ENCODE measurements at places on chromosomes 12 and 14.

- DNase-seq, result peak; percentile 74
Measured at GRCh38 chr12:188910-189621, 24.9 kb downstream of the SLC6A12 start.

DNA sequence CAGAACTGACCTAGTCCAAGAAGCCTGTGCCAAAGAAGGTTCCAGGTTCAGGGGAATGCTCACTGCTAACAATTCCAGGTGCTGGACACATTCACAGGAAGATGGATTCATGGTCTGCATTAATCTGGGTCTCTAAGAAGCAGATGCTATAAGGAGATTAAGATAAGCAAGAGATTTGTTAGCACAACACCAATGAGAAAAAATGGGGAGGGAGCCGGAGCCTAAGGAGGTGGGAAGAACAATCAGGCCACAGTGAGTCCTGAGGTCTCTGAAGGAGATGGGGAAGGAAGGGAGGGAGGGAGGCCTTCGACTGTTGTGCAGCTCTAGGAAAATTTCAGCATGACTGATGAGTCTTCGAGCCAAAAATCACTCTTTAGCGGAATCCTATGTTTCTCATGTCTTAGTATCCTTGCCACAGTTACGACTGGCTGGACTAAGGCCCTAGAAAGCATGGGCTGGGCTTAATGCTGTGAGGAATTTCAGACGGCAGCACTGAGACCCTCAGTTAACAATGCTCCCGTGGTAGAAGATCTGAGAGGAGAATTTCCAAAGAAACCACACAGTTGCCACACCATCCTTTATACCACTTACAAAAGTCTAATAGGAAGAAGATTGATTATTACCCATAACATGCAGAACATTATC lies 31.5 kb upstream of the PTGDR start:
- peak; percentile 91 for DNase-seq

DNA sequence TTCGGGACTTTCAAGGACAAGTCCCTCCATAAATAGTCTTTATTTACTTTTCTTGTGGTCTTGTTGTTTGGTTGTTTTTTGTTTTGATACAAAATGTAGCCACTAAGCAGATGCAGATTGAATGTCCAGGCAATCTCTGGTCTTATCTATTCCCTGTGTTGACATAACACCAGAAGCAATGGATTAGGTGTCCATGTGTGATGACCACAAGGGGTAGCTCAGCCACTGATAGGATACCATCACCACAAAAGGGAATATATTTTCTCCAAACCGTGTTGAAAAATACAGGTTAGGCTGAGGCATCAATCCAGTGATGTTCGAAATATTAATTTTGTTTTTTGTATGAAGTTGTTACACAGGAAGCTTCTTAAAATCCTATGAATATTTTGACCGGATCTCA lies 196.3 kb downstream of the EPS8 start:
- DNase-seq, result no peak

GRCh38 chr14:101821528-101821927 lies 60.0 kb downstream of the PPP2R5C start:
- DNase-seq, result no peak

DNA sequence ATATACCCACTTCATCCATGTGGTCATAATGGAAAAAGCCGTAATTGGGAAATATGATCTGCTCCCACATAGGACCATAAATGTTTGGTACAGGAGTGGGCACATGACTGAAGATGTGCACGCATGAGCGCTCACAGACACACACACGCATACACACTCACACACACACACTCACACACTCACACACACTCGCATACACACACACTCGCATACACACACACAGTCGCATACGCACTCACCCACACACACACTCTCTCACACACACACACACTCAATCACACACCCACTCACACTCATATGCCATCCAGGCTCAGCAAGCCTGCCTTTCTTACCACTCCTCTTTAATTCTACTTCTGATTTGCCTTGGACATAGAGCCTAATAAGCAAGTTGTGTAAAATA lies 45.6 kb upstream of the EGLN3 start:
- DNase-seq, result no peak

- no peak for DNase-seq
Measured at GRCh38 chr12:6361834-6362233, 13.5 kb downstream of the SCNN1A start.

- DNase-seq, result no peak
Measured at GRCh38 chr12:12070674-12071656, at the start of gene BCL2L14. BCL2L14 (plus strand) TSS chr12:12070939; CDS start chr12:12079306, 8,367 bp downstream.

GRCh38 chr14:36129181-36129580 lies 47.3 kb downstream of the PTCSC3 start:
- DNase-seq, result no peak

DNA sequence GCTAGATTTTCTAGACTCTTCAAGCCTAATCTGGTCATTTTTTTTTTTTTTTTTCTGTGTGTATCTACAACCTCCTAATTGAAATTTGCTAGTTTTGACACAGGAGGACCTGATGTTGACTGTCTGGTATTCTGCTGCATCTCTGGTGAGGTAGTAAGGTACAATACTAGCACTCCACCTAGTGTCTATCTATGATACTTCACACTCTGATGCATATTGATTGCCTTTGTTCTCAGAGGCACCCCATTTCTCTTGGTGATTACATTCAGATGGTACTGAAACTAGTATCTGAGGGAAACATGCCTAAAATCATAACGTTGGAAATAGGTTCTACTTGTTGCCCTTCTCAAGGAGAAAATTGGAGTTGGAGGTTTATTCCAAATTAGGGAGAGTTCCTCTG lies 930.5 kb upstream of the NOVA1 start:
- peak; percentile 65 for DNase-seq

- DNase-seq, result no peak
Measured at GRCh38 chr12:79884401-79885006, 50.4 kb downstream of the PPP1R12A start.

- DNase-seq, result no peak
Measured at GRCh38 chr12:19998961-19999804, 369.2 kb upstream of the PDE3A start.

Measured in NCI-H82 (cell line).